ENCODE measurements at places on chromosomes 7 and 10. TPM values are rescaled to one million over a fixed set of nuclear protein-coding genes. Genes with fewer than 3 reads are reported as not detected.

DNA sequence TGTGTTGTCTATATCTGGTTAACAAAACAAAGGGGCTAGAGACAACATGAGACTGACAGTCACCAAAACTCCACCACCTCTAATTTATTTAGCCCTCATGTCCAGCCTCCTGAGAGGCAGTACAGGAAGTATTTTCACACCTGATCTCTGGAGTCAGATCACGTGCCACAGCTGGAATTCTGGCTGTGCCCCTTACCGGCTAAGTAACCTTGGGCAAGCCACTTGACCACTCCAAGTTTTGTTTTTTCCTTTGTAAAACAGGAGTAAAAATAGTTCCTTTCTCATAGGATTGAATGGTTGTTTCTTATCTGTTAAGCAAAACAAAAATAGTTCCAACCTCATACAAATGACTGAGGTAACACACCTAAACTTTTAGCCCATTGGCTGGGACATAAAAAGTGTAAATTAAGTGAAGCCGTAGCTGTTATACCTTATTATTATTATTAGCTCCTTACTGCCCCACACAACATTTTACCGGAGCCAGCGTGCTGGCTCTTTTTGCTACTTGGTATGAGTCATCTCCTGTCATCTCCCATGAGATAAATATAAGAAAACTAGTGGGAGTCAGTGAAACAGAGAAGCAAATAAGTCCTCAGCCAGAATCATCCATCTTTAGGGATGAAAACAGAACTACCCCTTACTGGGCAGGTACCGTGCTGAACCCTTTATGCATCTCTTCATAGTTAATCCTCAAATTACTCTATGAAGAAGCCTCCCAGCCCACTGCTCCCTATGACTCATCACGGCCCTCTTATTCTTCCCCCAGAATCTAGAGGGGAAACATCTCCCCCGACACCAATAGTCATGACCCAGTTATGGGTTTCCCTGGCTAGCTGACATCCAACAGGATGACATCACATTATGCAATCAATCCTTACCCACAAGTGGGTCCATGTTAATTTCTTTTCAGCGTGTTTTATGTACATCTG lies 44.9 kb downstream of the PPP1R3C start:
- H3K4me3 ChIP-seq = no peak overlapping the region
- H3K27me3 ChIP-seq = no peaks in the 10 kb centered on the region
- H3K27ac ChIP-seq = no peak overlapping the region
- no peaks in the 10 kb centered on the region for H3K4me1 ChIP-seq
- DNase-seq = no peak

GRCh38 chr7:149772241-149772955 lies 990 bp downstream of the ZNF467 start:
- no peak overlapping the region for H3K4me3 ChIP-seq
- peaks cover 3% of the 10 kb centered on the region for H3K27me3 ChIP-seq
- DNase-seq = no peak
- no peak overlapping the region for H3K27ac ChIP-seq
- H3K4me1 ChIP-seq = peaks cover 24% of the 10 kb centered on the region
- H3K36me3 ChIP-seq = no peaks in the 10 kb centered on the region

The MBLAC1 gene
- polyA plus RNA-seq = 2.2 TPM

DNA sequence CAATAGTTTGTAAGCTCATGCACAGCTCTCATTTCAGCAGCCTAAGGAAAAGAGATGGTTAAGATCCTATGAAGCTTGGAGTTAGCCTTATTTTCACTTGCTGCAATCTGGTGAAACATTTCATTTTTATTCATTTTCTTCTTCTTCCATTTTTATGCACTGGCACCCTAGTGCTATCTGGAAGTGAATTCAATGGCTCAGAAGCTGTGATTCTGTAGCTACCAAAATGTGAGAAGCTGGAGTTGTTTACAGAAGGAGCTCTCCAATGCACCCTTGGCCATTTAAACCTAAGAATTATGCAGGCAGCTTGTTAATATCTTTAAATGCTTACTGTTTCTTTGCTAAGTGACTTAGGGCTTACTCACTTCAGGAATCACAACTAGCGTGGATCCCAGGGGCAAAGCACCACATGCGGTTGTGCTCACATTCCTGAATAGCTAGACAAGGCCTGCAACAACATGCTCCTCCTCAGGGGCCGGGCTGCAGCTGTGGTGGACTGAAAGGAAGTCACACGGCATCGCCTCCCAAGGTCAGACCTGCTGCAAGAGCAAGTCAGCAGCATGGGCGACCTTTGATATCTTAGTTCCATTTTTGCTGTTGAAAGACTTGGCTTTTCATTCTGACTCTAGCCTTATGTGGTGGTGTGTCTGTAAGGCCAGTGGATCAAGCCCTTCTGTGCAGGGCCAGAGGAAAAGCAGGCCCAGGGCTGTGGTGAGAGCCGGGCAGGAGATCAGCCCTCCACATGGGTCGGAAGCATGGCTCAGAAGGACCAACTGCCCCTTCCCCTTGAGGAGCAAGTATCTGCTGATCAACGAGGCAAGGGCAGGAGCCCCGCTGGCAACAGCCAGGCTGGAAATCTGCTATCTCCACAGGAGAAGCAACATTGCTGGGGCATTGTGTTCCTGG lies 91.9 kb upstream of the MBL2 start:
- H3K27ac ChIP-seq = no peak overlapping the region
- H3K27me3 ChIP-seq = no peaks in the 10 kb centered on the region
- H3K4me3 ChIP-seq = no peak overlapping the region
- DNase-seq = no peak
- H3K4me1 ChIP-seq = no peaks in the 10 kb centered on the region

The ST8SIA6 gene
- 9.0 TPM for polyA plus RNA-seq

- H3K4me3 ChIP-seq = no peak overlapping the region
- H3K36me3 ChIP-seq = no peaks in the 10 kb centered on the region
- H3K27ac ChIP-seq = no peak overlapping the region
- DNase-seq = no peak
These were observed 15.4 kb upstream of the MYL7 start for GRCh38 chr7:44156453-44157010.

DNA sequence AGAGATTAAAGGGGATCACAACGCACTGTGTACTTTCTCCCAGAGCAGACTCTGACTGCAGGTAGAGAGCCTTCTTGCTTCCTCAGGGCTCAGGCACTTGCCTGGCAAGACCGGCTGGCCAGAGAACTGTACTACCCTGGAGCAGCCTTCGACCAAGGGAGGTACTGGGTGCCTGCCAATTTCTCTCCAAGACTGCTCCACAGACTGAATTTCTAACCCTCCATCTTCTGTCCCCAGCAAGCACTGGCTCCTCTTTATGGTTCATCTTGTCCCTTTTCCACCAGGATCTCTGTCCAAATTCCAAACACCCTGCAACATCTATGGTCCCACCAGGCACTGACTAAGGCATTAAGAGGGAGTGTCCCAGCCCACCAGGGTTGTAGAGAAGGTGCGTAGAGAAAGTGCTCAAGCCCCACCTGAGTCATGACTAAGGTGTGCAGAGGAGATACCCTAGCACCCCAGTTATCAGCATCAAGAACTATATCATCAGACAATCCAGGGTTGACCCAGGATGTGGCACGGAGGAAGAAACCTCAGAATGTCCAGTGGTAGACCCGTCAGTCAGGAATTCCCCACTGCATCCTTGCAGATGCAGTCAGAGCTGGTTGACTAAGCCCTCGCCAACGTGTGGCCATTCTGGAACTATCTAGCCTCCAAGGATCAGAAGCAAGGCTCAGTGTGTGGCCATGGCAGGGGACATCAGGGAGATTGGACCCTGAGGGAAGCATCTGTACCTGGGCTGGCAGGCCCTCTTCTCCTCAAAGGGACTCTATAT lies 60.9 kb upstream of the CAMK2B start:
- DNase-seq = no peak
- H3K36me3 ChIP-seq = peaks cover 79% of the 10 kb centered on the region
- H3K27ac ChIP-seq = no peak overlapping the region
- H3K27me3 ChIP-seq = no peaks in the 10 kb centered on the region

The PTTG1IP2 gene
- polyA plus RNA-seq = not detected

GRCh38 chr10:24503461-24504320 lies 220.0 kb downstream of the ARHGAP21 start:
- H3K27ac ChIP-seq = no peak overlapping the region
- no peaks in the 10 kb centered on the region for H3K4me1 ChIP-seq
- no peaks in the 10 kb centered on the region for H3K36me3 ChIP-seq
- DNase-seq = no peak

Measured in CD4-positive, CD25-positive, alpha-beta regulatory T cell (primary cell).